ENCODE measurements at places on chromosomes 3 and 15.

- no peak for DNase-seq
Measured at GRCh38 chr3:28218917-28219198, 22.6 kb upstream of the CMC1 start.

GRCh38 chr3:53842436-53843194 is 3.6 kb downstream of the CHDH start:
- peak; percentile 14 for DNase-seq

GRCh38 chr3:124051636-124052035 is 59.7 kb upstream of the ROPN1 start:
- DNase-seq: no peak

DNA sequence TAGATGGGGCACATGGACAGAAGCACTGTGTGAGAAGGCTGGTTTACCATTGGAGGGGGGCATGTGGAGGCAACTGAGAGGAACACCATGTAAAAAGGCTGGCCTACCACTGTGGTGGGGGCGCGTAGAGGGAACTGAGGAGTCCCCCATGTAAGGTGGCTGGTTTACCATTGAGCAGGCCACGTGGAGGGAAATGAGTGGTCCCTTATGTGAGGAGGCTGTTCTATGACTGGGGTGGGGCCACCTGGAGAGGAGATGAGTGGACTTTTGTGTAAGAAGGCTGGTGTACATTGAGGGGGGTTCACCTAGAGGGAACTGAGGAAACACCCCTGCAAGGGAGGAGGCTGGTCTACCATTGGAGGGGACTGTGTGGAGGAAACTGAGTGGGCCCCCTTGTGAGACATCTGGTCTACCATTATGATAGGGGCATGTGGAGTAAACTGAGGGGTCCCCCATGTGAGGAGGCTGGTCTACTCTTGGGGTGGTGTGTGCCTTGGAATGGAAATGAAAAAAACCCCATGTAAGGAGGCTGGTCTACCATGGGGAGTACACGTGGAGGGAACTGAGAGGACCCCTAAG is 156.9 kb downstream of the FBLN2 start:
- no peak for DNase-seq

GRCh38 chr3:141057946-141058800 is 7.0 kb downstream of the SPSB4 start:
- no peak for DNase-seq

DNA sequence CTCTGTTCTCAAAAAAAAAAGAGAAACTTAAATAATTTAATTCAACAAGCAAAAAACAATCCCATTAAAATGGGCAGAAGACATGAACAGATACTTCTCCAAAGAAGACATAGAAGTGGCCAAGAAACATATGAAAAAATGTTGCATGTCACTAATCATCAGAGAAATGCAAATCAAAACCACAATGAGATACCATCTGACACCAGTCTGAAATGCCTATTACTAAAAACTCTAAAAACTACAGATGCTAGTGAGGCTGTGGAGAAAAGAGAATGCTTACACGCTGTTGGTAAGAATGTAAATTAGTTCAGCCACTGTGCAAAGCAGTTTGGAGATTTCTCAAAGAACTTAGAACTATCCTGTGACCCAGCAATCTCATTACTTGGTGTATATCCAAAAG is 382.9 kb downstream of the OTOL1 start:
- DNase-seq: no peak

DNA sequence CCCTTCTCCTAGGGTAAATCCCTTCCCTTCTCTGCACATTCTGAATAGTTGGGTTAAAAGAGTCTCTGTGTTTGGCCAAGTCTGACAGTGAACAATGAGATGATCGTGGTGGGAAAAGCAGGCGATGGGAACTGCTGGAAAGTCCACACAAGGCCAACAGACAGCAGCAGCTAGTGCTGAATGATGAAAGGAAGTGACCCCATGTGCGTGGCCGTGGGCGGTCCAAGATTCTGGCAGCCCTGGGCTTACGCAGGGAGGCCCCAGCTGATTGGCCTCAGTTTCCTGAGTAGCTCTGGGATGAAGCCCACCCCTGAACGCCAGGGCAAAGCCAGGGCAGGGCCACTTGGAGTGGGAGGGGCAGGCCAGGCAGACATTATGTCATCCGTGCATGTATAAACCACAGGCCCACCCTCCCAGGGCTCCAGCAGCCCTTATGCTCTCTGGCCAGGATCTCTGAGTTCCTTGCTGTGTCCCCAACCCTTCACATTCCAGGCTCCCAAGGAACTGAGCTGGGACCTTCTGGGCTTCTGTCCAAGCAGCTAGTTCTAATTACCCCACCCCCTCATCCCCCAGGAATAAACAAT is 57.8 kb downstream of the CDC25A start:
- DNase-seq: peak; percentile 67

- DNase-seq: no peak
Measured at GRCh38 chr15:63094495-63094931, 27.1 kb upstream of the LACTB start.

GRCh38 chr3:16373341-16373946 is 108.4 kb downstream of the OXNAD1 start:
- DNase-seq: no peak

GRCh38 chr3:71201939-71202338 is 381.6 kb downstream of the FOXP1 start:
- DNase-seq: peak; percentile 61

GRCh38 chr3:46958467-46959160 is 17.9 kb downstream of the CCDC12 start:
- no peak for DNase-seq

- no peak for DNase-seq
Measured at GRCh38 chr3:100720426-100720825, 11.1 kb downstream of the TFG start.

DNA sequence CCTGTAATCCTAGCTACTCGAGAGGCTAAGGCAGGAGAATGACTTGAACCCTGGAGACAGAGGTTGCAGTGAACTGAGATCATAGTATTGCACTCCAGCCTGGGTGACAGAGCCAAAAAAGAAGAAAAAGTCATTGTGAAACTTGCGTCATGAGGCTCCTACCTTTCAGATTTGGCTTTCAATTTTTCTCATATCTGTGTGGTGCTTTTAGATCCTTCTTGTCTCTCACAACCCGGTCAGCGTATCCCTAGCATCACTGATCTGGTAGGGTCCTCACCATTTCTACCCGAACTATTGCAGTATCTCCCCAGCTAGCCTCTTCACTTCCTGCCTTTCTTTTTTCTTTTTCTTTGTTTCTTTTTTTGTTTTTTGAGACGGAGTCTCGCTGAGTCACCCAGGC is 21.6 kb upstream of the GCNT3 start:
- DNase-seq: no peak

GRCh38 chr3:169295126-169295525 is 368.4 kb downstream of the MECOM start:
- DNase-seq: no peak

DNA sequence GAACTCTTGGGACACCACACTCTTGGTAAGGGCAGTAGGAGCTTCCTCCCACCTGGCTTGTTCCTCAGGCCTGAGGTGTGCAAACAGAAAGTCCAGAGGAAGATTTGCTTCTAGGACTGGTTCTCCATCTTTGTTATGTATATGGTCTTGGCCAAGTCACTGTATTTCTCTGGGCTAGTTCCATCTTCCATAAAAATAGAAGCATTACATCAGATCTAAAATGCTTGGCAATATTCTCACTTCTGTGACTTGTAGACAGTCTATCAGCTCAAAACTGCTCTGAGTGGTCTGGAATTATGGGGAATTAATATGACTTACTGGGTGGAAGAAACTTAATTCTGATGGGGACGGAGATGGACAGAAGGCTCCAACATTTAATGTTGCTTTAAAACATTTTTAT is 55.2 kb downstream of the TMEM108 start:
- no peak for DNase-seq

- DNase-seq: no peak
Measured at GRCh38 chr3:156819842-156820691, 6.1 kb upstream of the LEKR1 start.

GRCh38 chr15:55494931-55495330 is 13.1 kb downstream of the DNAAF4 start:
- DNase-seq: no peak

DNA sequence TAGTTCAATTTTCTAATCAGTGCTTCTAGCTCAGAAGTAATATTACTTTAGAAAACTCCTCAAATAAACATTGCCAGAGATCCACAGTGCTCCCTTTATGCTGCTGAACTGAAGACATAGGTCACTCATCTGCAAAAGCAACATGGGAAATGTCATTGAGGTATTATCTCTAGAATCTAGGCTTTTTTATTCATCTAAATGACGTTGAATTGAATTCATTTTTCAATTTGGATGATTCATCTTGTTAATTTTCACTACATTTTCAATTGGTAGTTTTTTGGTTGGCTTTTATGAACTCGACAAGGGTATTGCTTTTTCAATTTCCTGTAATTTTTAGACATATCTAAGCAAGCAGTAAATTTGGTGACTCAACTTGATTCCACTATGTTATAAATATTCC is 275.4 kb downstream of the NFKBIZ start:
- no peak for DNase-seq

DNA sequence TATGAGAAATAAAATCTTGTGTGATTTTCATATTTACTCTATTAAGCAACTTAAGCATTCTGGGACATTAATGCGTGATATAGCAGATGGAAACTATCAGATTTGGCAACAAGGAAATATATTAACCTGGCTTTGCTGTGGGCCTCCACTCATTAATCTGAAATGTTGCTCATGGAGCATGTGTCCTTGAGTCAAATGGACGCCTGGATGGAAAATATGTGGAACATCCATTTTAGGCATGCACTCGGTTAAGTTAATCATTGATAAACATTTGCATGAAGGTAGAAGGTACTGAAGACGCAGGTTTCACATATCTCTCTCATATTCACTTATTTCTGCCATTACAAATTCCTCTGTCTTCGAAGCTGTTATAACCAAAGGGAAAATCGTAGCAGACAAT is 246.1 kb downstream of the NR2F2 start:
- no peak for DNase-seq

GRCh38 chr3:188728371-188728896 is 443.3 kb upstream of the TPRG1 start:
- no peak for DNase-seq

- DNase-seq: no peak
Measured at GRCh38 chr3:160616311-160616710, 50.9 kb upstream of the KPNA4 start.

DNA sequence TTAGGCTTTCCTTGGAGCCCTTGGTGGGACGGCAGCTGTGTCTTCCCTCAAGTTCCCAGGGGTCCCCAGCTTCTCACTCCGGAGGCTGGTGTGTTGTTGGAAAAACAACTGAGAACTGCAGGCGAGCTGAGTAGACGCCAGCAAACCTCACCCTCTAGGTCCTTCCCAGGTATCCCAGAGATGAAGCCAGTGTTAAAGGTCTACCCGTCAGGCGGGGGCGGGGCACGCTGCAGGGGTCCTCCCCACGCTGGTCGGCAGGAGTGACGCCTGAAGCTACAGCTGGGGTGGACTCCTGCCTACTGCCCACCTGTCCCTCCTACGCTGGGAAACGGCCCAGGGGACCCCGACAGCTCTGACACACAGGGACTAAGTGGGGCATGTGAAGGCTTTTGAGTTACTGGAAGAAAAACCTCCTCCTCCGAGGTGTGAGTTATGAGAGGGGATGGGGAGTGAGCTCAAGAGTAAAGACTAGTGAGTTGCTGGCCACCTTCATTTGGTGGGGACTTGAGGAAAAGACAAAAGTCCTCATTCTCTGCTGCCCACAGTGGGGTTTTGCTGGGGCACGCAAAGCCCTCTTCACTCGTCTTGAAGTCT is 32.2 kb upstream of the SNRPA1 start:
- no peak for DNase-seq

DNA sequence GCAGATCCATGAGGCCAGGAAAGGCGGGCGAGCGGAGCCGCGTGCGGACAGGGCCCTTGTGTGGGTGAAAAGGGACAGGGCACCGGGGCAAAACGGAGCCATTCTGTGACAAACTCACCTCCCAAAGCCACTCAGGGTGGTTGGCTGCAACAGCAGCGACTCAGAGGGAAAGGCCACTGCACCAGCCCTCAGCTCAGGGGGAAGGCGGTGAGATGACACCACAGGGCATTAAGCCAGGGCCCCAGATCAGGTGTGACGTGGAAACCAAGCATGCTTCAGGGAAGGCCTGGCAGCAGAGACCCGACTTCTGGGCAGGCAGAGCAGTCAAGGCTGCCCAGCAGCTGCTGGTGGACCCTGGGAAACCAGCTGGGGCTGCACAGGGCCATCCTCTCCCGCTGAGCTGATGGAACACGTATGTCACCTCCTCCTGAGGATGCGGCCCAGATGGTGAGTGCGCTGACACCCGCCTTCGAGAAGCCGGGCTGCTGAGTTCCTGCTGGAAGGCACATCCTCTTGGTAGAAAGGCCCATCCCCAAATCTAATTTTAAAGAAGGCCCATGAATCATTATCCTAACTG is 82.3 kb downstream of the CHSY1 start:
- DNase-seq: no peak

GRCh38 chr3:152172460-152172859 is 96.3 kb upstream of the MBNL1 start:
- no peak for DNase-seq

DNA sequence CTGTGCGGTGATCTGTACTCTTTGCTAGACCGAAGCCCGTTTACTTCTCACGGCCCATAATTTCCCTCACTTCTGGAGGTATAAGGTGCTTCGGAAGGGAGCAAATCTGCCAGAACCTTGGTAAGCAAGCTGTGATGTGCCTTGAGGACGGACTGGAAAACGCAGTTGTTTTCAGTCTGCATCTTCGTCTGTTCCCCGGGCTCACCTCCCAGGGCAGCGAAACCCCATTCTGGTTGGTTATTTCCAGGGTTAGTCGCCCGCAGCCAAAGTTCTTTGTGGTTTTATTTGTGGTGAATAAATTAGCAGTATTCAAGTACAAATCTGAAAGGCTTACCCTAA is 401 bp downstream of the RAMAC start:
- DNase-seq: no peak

- DNase-seq: no peak
Measured at GRCh38 chr3:100226712-100227429, 33.9 kb upstream of the TBC1D23 start.

GRCh38 chr3:194711913-194712312 is 26.2 kb downstream of the FAM43A start:
- DNase-seq: no peak

- no peak for DNase-seq
Measured at GRCh38 chr15:66622591-66623022, 56.8 kb upstream of the LCTL start.

DNA sequence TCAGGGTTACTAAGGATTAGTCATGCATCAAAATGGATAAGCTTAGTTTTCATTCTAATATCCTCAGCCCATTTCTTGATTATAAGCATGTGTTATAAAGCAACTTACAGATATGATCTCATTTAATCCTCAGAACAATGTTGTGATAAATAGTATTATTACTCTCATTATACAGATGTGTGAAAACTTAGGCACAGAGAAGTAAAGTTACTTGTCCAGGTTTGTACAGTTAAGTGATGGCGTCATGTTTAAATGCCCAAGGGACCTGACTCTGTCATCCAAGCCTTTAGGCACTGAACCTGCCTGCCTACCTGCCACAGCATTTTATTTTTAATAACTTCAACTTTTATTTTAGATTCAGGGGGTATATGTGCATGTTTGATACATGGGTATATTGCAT is 472.9 kb upstream of the SEMA6D start:
- no peak for DNase-seq

GRCh38 chr3:151800431-151800830 is 13.5 kb upstream of the AADAC start:
- DNase-seq: no peak

Data from urinary bladder (tissue), 4 donors.